ENCODE measurements at places on chromosomes 13 and 19.

- no peak for DNase-seq
Measured at GRCh38 chr19:19482809-19483596, 32.3 kb downstream of the TSSK6 start.

DNA sequence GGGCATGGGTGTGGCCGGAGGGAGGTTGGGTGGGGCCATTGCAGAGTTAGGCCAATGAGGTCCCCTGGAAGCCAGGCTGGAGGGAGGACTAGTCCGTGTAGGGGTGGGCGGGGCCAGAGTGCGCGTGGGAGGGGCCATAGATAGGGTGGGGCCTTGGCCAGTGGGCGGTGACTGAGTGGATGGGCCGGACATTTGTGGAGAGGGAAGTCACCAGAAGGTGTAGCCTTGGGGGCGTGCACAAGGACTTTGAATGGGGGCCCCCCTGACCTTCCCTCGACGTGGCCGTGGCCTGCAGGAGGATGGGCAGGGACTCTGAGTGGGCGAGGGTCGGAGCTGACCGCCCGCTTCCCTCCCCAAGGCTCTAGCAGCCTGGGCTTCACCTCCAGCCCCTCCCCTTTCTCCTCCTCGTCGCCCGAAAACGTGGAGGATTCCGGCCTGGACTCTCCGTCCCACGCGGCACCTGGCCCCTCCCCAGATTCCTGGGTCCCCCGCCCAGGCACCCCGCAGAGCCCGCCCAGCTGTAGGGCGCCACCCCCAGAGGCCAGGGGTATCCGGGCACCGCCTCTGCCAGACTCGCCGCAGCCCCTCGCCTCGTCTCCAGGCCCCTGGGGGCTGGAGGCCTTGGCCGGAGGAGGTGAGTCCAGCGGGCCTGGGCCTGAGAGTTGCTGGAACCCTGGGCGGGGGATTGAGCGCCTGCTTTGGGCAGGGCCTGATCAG lies 16.5 kb upstream of the B3GNT3 start:
- DNase-seq, result no peak

DNA sequence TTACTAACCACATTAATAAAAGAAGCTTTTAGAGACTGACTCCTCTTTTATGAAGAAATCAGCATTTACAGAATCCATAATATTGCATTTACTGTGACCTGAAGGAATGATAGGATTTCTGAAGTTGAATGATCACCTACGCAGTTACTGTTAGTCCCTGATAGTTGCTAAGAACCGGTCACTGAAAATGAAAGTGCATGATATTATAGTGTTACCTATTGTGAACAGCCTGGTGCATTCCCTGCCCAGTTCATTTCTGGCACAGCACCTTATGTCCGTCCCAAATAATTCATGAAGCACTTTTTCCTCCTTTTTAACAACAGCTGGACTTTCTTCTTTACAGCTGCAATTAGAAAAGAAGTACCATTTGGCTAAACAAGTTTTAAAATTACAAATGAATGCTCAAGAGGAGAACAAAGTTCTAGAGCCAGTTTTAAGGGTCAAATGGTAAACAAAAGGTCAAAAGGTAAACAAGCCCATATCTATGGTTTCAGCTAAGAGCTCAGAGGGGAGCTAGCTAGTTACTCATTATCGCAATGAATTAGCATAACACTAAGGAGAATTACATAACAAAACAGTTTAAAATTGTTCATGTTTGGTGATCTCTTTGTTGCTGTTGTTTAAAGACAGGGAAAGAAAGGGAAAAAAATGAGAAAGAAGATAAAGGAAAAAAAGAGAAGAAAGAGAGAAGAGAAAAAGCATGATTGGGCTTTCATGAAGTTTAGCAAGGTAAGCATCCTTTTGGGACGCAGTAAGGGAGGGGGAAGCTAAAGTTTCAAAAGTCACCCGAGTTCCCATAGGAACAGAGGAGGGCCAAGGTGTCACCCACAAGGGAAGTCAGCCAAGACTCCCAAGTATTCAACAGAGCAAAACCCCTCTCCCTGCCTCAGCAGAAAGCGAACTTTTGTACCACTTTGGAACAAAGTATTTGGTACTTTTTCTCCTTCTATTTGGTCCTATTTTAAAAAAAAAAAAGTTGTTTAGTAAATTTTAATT lies 50.2 kb downstream of the FLT3 start:
- DNase-seq, result no peak

DNA sequence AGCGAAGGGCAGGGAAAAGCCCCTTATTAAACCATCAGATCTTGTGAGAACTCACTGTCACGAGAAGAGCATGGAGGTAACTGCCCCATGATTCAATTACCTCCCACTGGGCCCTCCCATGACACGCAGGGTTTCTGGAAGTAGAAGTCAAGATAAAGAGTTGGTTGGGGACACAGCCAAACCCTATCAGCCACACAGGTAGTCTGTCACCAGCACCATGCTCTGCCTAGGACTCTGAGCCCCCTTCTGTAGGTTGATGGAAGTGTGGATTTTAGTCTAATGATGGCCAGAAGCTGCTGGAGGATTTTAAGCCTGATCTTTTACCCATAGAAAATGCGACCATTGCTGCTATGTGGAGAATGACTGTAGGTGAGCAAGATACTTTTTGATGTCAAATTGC lies 60.8 kb downstream of the ARHGEF7 start:
- no peak for DNase-seq

DNA sequence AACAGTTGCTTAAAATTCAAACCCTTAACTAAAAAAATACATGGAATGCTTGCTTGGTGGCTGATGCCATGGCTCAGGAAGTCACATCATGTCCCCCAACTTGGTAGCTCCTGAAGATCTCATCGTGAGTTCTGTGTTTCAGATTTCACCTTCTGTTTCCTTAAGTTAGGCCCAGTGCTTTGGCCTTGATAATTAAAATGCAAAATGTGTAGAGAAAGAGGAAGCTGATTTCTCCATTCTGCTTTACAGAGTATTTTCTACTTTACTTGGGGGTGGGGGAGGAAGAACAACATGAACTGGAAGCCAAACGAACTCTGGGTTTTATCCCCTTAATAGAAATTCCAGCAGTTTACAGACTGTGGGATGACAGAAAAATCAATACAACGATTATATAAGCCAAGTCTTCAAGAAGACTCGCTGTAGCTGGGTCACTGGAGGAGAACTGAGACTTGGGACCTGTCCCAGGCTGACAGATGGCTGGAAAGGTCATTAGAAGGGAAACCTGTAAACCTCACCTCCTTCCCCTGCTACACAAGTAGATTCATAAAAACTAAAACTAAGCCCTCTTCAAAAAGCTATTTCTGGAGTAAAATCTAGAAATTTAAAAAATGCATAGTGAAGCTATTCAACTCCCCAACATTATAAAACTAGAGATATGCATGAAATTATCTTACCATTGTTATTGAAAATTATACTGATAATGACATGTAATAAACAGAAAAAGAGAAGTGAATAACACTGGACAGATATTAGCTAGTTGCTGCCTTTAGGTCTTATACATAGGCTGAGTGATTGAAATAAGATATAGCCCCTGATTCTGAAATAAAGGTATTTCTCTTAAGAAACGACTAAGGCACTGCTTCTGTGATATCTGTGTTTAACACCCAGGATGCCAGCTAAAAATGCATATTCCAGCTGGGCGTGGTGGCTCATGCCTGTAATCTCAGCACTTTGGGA lies 22.1 kb upstream of the GGACT start:
- DNase-seq, result no peak

DNA sequence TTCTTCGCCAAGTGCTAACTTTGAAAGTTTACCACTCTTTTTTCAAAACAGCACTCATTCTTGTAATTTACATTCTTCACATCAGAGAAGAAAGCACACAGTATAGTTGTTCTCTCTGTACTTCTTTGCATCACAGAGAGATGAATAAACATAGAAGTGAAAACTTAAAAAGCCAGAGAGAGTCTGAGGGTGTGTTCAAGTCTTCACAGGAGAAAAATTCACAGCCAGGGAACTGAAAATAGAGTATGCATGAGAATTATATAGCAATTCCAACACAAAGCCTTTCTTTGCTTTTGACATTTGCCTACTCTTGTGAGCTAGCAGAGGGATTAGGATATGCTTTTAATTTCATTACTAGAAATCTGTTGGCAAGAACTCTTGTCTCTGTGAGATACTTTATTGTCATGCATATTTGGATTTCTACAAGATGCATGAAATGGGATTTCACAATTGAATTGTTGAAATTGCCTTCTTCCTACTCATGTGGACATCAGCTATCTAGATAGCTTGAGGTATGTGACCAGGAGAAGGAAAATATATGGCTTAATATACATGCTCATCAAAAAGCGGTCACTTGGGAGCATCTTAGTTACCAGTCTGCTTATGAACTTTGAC lies 166.1 kb downstream of the SLC7A1 start:
- no peak for DNase-seq

GRCh38 chr19:45554481-45554880 lies 30.1 kb downstream of the OPA3 start:
- DNase-seq, result no peak

GRCh38 chr13:33351319-33351718 lies 65.8 kb upstream of the STARD13 start:
- no peak for DNase-seq

DNA sequence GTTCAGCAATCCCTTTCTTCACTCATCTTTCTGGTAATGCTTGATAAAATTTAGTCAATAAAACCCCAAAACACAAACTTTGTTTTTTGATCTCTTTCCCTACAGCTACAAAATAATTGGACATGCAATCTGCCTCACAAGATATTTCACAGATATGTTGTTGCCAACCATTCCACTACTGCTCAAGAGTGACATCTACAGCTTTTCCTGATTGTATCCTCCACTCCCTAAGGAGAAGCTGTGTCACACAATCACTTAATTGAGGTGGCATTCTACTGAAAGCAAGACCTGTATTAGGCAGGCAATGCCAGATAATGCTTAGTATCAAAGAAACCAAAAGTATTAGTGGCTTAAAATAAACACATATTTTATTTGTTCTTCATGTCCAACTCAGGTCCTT lies 1646.2 kb upstream of the SPRY2 start:
- DNase-seq, result no peak

DNA sequence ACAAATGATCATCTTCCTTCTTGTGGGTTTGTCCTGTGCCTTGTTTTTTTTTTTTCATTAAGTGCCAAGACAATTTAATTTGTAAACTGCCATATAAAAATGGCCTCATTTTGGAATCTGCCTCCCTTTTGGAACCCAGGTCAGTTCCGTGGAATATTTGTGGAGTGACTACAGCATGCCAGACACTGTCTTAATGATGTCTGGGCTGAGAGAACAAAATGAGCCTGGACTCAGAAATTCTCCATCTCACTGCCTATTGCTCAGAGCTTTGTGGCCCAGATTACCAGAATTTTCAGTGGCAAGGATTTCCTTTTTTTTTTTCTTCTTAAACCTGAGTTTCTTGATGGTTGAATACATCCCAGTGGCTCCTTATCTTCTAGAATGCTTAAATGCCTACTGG lies 340.6 kb downstream of the ENOX1 start:
- DNase-seq, result no peak

DNA sequence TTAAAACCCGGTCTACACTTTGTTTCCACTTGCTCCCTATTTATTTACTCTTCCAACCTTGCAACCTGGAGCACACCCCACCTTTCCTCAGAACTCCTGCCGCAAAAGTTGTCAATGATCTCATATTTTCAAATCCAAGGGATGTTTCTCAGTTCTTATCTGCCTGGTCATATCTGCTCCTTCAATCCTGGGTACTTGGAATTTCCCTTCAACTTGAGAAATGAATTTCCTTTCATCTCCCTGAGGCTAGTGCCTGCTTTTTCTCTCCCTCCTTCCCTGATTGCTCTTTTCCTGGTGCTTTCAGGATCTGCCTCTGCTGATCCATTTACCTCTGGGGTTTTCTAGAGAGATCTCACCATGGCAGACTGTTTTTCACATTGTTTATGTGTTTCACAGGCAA lies 154.8 kb upstream of the IRS2 start:
- DNase-seq, result no peak

DNA sequence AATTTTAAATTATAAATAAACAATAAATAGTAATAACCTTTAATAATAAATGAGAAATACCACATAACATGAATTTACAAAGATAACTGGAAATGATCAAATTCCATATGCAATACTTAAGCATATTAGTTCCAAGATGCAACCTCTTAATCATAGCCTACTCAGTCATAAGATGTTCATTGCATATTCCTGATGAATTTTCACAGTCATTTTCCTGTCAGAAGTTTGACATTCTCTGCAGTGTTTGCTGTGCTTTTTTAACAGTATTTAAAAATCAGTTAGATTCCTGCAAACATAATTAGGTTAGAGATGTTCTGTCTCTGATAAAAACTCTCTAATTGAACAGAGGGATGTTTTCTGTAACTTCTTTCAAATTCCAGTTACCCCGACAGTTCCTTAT lies 28.6 kb upstream of the HTR2A start:
- DNase-seq, result no peak

- DNase-seq, result no peak
Measured at GRCh38 chr13:49594576-49594975, 9.2 kb upstream of the RCBTB1 start.

- DNase-seq, result no peak
Measured at GRCh38 chr13:100306434-100306999, 217.6 kb downstream of the PCCA start.

GRCh38 chr13:28820099-28821051 lies at the start of gene MTUS2:
TSS of gene MTUS2 (plus strand) at chr13:28820339.
- DNase-seq, result no peak

DNA sequence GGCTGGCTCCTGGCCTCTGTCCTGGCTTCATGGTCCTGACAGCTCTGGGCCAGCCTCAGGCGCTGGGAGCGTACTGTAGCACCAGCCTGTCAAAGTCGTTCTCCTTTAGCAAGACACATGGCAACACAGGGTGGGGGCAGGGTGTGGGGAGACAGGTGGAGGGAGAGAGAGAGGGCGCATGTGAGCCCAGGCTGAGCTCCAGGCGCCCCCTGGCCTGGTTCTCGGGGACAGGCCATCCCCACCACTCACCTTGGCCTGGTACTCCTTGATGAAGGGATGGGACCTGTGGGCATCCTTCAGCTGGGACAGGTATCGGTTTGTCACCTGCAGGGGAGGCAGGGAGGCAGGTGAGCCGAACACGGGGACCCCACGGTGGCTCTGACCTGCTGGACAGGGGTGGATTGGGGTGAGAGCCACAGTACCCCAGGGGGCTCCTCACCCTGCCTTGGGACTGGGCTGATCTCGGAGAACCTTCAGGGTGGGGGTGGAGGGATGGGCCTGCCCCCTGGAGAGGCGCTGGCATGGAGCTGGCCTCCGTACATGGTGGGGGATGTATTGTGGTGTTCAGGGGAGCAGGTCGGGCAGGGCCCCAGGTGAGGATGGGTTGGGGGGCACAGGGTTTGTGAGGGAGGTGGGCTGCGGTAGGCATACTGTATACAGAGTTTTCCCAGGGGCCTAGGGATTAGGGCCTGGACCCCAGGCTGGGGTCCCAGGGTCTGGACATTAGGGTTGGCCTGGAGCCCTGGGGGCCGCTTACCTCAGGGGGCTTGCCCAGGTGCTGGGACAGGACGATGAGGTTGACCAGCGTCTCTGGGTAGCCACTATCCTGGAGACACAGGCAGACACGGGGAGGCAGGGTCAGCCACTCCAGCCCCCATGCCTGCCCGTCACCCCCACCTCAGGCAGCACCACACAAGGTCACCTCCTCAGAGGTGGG lies 3.9 kb upstream of the CERS1 start:
- no peak for DNase-seq

GRCh38 chr13:50780201-50781015 lies 63.1 kb downstream of the DLEU7 start:
- no peak for DNase-seq

Data from Panc1 (cell line).